RPMI7951 (cell line): ENCODE measurements at places on chromosomes 1 and 21.

GRCh38 chr1:217554849-217555248, 76.0 kb downstream of the GPATCH2 start:
- no peak for DNase-seq

- DNase-seq = no peak
These were observed 21.0 kb upstream of the SPATA6 start for GRCh38 chr1:48493041-48493440.

DNA sequence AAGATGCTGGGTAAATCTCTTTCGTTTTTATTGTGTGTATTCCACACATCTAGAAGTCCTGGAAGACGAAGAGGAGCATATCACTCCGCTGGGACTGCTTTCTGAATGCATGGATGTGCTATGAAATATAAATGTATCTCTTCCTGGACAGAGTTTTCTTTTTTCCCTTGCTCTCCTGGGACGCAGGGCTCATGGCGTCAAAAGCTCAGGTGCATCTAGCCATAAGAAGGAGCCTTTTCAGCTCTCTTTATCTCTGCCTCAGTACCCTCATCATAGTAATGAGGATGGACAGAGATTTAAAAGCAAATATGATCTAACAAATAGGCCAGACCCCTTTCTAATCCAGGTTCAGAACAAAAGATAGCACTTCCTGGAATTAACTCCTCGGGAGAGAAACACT, 27.5 kb upstream of the CASQ2 start:
- no peak for DNase-seq

DNA sequence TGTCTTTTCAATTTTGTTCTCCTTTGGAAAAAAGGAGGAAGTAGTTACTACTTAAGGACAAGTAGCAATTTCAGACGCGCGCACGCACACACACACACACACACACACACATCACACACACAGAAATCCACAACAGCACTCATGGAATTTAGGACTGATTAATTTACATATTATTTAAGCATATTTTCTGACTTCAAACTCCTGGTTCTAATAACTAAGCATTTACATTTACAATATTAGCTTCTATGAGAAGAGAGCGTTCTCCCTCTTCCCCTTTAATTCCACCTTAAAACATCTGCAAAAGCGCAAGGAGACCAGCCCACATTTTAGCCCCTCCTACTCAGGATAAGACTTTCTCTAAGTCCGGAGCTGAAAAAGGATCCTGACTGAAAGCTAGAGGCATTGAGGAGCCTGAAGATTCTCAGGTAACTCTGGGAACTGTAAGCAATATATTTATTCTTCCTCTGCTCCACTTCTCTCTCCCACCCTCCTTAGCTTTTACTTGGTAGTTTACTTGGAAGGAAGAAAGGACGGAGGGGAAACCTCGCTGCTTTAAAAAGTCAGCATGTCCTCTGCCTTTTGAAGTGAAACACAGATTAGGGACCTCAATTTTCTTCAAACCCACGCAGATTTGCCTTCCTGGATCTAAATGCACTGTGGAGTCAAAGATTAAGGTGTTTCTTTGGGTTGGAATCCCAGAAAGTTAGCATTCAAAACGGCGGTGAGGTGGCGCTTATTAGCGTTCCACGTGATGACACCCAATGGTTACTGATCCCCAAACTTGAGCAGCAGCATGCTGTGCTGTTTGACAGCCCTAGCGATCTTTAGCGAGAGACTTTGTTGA, at the start of gene PLA2G4A:
Gene PLA2G4A (plus strand): TSS at position 339 of the 844 bp plus-strand sequence. CDS start 25,406 bp downstream, outside the sequence.
- peak; percentile 63 for DNase-seq

GRCh38 chr1:3620708-3621107, 4.1 kb upstream of the TPRG1L start:
- DNase-seq = no peak

GRCh38 chr1:85276978-85277639, 677 bp upstream of the BCL10 start:
- no peak for DNase-seq

GRCh38 chr1:166858726-166859419, 17.2 kb downstream of the TADA1 start:
- no peak for DNase-seq

- no peak for DNase-seq
These were observed 45.6 kb upstream of the PGD start for GRCh38 chr1:10353282-10353681.

GRCh38 chr1:19650416-19651140, 6.5 kb downstream of the NBL1 start:
- no peak for DNase-seq
